ENCODE measurements at places on chromosomes 6 and 20.

DNA sequence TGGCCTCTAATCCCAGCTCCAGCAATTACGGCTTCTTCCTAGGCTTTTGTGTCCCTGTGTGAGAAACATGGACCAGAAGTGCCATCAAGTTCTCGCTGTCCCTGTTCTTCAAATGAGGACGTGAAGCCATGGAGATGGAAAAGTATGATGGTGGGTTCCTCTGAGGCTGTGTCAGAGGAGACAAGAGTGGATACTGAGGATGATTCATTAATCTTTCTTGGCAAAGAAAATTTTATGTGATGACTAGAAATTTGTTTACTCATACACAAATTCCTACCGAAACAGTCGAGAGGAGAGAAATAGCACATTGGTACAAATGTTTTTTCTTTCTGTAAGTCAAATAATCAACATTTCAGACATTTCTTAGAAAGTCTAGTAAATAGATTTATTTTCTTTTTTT, 35.0 kb upstream of the PNRC1 start:
- DNase-seq: no peak

DNA sequence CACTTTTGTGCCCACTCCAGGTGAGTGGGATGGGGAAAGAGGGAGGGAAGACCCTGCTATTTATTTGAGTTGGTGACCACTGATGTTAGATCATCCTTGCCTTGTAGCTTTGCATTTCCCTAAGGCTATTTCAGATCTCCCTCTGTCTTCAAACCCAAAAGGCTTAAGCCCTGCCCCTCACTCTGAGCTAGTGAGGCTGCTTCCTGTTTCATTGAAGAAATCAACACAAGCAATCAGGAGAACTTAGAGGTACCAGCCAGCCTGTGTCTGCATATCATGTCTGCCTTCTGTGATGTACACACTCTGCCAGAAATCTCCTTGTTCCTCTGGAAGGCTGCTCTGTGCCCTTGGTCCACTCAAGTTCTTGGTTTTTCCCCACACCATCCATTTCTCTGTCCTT, 135.3 kb downstream of the ARID1B start:
- no peak for DNase-seq

- DNase-seq: no peak
Observed at GRCh38 chr6:110728501-110728900, 86.8 kb downstream of the CDK19 start.

DNA sequence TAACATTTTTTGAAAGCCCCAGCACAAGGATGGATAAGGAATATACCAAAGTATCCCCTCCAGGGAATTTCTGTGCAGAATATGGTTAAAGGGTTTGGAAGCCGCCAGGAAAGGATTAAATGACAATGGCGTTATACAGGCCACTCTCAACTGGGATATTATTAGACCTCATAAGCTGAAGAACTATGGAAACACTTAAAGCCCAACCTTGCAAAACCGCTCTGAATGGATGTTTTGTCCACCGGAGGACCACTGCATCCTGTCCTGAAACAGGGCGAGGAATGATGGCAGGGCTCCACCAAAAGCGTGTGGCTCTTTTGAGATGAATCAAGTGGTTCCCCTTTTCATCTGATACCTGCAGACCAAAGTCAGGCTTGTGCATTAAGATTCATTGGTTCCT, 32.4 kb downstream of the NFATC2 start:
- no peak for DNase-seq

GRCh38 chr6:51462896-51463295, 624.5 kb downstream of the PKHD1 start:
- DNase-seq: no peak

DNA sequence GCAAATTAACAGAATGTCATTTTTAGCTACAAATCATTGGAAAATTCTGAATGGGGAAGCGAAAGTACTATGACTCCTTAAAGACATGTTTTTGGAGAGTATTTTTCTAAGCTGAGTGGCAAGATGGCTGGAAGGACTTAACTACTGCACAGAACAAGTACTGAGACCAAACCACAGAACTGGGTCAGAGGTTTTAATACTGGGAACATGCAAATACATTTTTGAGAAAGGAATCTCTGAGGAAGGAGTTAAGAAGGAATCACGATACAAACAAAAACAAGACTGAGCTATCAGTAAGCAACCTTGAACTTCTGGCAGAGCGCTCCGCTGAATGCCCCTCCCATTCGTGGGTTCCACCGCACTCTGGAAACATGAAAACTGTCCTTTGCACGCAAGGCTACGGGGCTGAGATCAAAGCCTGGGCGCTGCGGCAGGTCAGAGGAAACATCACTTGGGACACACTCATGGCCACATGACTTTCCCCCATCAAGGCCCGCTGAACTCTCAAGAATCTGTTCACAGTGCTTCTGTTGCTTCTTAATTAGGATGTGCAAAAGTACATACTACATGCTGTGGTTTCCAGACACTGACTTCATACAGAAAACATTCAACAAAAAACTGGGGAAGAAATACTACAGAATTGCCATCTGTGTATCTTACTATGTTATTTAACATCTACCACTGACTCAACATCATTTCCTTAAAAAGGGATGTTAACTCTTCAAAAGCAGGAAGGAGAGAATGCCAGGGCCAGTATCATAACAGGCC, 27.8 kb downstream of the SLC23A2 start:
- DNase-seq: no peak

DNA sequence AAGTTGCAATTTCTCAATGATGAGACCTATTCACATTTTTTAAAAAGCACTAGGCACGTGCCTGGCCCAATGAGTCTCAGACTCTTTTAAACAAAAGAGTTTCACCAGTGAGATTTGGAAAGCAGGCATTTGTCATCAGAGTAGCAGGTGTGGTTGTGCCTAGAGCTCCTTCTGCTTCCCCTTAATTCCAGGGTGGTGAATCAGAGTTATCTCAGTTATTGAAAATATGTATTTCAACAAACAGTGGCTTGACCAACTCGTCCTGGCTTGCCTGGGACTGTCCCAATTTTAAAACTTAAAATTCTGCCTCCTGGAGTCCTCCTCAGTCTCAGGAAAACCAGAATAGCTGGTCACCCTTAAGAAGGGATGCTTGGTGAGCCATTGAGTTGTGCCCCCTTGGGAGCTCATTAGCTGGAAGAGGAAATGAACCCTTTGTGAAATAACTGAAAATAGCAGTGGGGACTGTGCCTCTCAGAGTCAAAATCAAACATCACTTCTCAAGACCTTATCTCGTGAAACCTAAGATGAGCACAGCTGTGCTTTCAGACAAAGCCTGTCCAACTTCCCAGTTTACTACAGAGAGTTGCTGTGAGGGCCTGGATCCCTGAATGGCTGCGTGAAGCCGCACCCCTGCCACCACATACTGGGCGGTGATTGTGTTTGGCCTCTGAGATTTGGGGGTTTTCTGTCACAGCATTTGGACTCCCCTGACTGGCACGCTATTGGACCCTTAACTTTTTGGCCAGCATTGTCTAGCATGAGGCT, 116.3 kb downstream of the ANKRD60 start:
- DNase-seq: no peak
